ENCODE measurements at places on chromosomes 12 and 14.

GRCh38 chr14:28941758-28942157, 175.2 kb downstream of the FOXG1 start:
- no peak for DNase-seq

DNA sequence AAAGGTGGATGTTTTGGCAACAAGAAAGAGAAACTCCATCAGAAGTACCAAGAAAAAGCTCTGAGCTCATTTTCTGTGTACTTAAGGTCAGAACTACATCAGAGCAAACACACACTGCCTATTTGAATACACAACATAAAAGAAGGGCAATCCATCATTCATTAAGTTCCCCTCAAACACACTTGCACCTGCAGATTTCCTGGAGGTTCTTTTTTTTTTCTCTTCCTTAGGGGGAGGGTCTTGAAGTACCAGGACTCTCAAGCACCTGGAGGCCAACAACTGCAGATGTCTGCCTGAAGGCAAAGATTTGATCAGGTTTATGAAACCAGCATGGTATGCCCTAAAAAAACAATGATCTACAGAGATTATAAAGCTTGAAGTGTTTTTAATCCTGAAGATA, 26.1 kb upstream of the PTHLH start:
- DNase-seq = no peak

- no peak for DNase-seq
Measured at GRCh38 chr14:61460718-61461611, 139.6 kb downstream of the PRKCH start.

- DNase-seq = no peak
Measured at GRCh38 chr12:46535907-46536306, 163.3 kb upstream of the SLC38A2 start.

GRCh38 chr14:24978862-24979724, 70.9 kb downstream of the STXBP6 start:
- DNase-seq = no peak

- DNase-seq = no peak
Measured at GRCh38 chr12:122982963-122983788, 2.7 kb downstream of the ARL6IP4 start.

DNA sequence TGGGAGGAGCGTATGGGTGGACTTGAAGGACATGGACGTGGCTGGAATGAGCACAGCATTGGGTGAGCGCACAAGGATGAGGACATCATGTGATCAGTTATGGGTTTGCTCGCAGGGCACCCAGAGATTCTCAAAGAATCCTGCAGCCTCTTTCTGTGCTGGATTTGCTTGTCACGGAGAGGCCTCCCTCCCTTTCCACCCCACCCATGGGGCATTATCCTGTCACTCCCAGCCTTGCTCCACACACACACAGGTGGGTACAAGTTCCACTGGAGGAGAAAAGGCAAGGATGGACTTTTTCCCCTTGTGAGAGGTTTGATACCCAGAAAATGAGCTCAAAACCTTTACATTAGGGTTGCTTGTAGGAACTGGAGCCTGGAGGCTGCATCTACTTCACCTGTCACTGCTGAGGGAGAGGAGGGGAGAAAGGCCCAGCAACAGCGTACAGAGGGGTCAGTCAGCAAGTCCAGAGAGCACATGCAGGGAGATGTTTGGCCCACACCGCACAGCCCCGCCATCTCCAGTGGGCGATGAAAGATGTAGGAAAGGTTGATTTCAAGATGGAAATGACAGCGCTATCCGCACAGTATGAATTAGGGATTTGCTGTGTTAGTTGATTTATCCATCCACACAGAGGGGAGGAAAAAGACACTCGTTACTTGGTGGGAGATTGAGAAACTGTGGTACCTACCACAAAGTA, 112.7 kb downstream of the GCH1 start:
- no peak for DNase-seq

DNA sequence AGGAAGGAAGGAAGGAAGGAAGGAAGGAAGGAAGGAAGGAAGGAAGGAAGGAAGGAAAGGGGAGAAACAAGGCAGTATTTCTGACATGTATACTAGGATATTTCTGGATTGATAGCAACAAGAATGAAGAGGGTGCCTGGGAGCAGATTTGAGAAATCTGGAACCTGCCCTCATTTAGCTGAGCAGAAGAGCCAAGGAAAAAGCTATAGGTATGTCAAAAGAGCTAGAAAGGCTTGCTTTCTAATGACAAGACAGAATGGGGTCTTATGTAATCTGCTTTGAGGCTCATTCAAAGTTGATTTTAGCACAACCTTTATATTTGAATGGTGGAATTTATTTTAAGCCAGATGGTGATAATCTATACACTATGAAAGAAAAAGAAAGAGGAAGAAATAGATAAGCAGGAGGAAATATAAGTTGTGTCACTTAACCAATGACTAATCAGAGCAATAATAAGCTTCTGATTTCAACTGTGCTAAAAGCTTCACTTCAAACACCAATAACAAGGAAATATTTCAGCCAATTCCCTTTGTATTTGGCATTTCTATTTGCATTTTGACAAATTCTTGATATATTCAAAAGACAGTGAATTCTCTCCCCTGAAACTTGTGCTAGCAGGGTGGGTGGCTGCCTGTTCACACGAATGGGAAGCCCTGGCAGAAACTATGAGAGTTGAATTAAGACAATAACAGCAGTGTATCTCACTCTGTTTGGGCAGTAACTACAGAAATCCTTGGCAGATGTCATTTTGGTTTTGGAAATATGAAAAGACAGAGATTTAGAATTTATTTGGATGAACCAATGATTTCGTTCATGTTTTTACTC, 76.3 kb upstream of the FLRT2 start:
- no peak for DNase-seq

GRCh38 chr14:57748279-57748678, 117.6 kb downstream of the SLC35F4 start:
- no peak for DNase-seq

GRCh38 chr12:53078425-53079225, 565 bp downstream of the SPRYD3 start:
- peak; percentile 14 for DNase-seq

DNA sequence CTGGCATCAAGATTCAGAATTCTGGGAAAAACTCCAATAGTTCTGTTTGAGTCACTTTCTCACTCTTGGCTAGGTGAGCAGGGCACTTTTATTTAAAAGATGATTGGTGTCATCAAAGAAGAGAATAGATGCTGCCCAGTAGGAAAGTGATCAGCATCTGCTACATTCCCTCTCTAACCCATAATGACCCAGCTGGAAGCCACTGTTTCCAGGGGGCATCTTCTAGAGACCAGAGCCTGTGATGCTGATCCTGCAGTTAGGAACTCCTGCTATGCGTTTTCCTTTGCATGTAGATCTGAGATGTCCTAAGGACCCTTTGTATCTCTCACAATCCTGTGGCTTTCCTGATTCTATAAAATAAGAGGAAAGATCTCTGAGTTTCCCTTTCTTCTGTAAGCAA, 79.9 kb upstream of the TMTC1 start:
- DNase-seq = no peak

DNA sequence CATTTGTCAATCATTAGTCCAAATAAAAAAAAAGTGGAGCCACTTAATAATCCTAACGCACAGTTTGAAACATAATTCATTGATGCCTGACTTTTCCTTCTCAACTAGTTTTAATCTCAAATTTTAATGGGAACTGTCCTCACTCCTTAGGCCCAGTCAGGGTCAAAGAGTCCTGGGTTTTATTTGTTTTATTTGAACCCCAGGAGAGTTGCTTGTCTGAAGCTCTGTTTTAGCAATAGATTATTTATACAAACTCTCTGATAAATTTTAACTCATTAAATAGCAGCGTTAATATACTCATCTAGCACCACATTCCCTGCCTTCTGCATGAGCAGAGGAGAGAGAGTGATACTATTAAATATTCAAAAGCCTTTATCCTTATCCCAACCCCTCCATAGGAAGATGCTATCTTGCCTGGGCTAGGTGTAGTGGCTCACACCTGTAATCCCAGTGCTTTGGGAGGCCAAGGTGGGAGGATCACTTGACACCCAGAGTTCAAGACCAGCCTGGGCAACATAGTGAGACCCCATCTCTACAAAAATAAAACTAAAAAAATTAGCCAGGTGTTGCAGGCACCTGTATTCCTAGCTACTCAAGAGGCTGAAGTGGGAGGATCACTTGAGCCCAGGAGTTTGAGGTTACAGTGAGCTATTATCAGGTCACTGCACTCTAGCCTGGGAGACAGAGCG, 14.5 kb upstream of the DUSP6 start:
- DNase-seq = no peak

GRCh38 chr12:3380200-3381043, 110.6 kb upstream of the PRMT8 start:
- no peak for DNase-seq

GRCh38 chr12:1974812-1975211, 29.4 kb downstream of the DCP1B start:
- no peak for DNase-seq

DNA sequence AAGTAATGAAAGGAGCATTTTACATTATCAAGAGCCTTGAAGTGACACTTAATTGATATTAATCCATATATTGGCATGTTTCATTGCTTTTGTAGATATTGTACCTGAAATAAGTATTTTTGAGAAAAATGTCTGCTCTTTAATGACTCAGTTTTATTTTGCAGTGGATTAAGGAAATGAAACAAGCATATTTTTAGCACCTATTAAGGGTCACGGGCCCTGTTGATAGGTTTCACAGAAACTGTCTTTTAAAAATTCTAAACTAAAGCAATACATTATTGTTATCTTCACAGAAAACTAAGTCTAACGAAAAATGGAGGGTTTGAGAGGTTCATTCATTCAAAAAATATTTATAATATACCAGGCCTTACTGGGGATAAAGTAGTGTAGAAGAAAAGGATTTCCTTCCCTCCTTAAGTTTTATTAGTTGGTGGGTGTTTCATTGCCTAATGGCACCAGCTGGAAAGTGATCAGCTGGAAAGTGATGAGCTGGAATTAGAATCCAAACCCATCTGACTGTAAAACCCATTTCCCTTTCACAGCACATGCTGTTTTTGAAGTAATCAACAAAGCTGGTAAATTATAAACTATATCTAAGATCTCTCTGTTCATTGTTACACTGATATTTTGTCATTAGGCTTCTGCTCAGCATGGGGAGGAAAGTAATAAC, 54.2 kb downstream of the PTPRQ start:
- DNase-seq = no peak

GRCh38 chr14:22653012-22653621, 9.0 kb upstream of the OR6J1 start:
- peak; percentile 18 for DNase-seq

- DNase-seq = no peak
Measured at GRCh38 chr12:108214486-108214885, 85.4 kb downstream of the WSCD2 start.

GRCh38 chr14:60235440-60235839, 13.6 kb upstream of the PPM1A start:
- no peak for DNase-seq

DNA sequence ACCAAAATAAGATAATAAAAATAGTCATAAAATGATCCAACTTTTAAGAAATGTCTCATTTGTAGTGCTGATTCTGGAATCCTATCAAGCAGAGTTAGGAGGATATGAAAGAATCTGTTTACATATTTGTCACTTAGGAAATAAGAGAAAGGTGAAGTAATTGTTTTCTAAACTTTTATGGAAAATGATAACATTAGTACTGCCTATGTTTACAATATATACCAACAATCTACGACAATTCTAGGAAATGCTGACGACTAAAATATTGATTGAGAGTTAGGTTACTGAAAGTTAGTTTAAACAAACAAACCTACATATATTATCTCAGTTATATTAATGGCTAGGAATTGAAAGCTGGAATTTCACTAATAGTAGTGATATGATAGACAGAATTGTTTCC, 18.0 kb downstream of the TSPAN19 start:
- no peak for DNase-seq

- no peak for DNase-seq
Measured at GRCh38 chr14:99072956-99073355, 199.0 kb downstream of the BCL11B start.

DNA sequence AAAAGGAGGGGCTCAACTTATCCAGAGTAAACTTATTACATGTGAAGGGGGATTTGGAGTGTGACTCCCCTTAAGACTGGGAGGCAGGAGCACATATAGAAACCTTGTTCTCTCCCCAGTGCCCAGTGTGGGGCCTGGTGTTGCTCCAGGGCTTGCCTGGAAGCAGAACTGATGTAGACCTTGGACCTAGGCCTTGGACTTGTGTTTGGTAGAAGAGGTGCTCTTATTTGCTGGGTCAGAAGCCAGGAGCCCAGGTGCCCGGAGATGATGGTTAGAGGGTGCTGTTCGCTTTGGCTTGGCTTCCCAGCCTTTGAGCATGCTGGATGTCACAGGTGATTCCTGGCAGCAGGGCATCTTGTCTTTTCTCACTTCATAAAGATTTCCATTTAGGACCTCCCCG, 110.4 kb downstream of the SMOC1 start:
- no peak for DNase-seq

- no peak for DNase-seq
Measured at GRCh38 chr12:120229487-120230325, 28.8 kb upstream of the RPLP0 start.

DNA sequence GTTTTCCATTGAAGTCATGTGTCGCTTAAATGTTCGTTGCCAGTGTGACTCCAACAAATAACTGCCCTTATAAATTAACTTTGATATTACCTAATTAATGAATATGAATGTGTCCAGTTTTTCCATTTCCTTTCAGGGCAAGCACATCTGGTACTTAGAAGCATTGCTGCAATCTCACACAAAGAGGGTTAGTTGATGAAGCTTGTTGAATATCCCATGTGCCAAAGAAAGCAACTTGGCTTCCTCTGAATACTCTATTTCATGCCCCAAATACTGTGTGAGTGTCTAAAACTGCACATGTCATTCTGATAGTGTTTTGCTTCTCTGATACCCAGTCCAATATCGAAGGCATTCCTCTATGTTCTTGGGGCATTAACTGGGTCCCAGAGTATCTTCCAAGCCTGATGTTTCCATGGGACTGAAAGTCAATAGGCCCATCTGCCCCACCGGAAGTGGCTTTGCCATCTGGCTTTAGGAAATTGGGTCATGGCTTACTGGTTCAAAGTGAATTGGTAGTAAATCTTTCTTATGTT, 75.8 kb upstream of the CNTN1 start:
- no peak for DNase-seq

- DNase-seq = no peak
Measured at GRCh38 chr14:99412117-99413061, 68.3 kb downstream of the SETD3 start.

DNA sequence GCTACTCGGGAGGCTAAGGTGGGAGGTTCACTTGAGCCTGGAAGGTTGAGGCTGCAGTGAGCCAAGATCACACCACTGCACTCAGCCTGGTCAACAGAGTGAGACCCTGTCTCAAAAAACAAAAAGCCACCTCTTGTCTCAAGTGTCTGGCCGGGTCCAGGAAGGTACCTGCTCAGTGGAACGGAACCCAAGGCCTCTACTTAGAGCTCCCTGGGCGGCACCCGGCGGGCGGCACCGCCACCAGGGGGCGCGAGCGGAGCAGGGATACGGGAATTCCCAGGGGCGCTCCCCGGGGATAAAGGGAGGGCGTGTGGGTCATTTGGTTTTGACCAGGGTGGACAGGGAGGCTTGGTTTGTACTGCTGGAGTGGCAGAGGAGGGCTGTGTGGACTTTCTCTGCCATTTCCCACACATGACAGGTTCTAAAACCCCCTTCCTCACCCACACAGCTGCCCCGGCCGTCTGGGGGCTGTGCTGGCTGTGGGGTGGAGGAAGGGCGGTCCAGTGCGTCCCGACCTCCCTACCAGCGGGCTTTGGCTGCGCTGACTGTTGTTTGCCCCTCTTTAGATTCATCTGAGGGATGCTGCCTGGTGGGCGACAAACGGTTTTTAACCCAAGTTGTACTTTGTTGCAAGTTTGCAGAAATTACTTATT, 91.4 kb downstream of the SETD3 start:
- peak; percentile 45 for DNase-seq

All from stimulated activated CD8-positive, alpha-beta memory T cell treated with anti-CD3 and anti-CD28 coated beads, Interleukin-2, amount 100 ng/mL, for 48 hours (primary cell).